ENCODE measurements at places on chromosomes 1 and 21. TPM values are rescaled to one million over a fixed set of nuclear protein-coding genes. Genes with fewer than 3 reads are reported as not detected.

Gene ANKRD45
- total RNA-seq = 2.9 TPM

GRCh38 chr1:233183226-233184020 is 112.1 kb downstream of the PCNX2 start:
- no peak for ATAC-seq

DNA sequence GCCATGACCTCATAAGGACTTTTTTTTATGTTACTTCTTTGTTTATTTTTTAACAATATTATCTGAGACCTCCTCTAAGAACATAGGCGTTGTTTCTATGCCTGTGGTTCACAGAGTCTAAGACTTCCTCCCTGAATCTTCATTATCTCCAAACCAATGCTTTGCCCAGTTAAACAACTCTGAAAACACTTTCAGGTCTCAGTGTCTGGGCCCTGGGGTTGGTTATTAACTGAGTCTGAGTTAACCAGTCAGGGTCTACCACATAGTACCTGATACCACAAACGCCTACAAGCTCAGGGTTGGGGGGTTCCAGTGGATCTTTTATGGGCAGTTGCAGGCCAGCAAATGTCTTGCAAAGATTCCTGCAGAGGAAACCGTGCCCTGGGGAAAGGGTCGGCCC is 138.2 kb downstream of the AJAP1 start:
- ATAC-seq = no peak

DNA sequence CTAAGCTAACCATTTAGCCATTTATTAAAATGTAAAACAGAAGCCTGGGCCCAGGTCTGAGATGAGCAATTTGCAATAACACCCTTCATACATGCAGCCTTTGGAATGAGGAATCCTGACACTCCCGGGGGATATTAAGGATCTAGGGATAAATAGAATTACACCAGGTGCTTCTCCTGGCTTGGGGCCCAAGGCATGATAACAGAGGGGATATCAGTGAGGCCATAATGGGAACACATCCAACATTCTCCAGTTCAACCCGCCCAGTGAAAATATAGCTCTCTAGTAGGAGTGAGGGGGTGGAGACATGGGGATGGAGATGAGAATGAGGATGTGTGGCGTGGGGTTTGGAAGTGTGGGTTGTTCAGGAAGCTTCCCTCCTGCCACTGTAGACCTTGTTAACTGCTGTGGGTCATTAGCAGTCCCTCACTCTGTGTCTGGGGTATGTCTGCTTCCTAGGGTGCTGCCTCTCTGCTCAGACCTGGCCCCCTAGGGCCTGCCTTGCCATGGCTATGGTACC is 57.9 kb upstream of the KANK4 start:
- ATAC-seq = no peak

- no peak for ATAC-seq
Measured at GRCh38 chr1:167420510-167420909, 97.8 kb downstream of the CD247 start.
